ENCODE measurements at places on chromosomes 3 and 15.

DNA sequence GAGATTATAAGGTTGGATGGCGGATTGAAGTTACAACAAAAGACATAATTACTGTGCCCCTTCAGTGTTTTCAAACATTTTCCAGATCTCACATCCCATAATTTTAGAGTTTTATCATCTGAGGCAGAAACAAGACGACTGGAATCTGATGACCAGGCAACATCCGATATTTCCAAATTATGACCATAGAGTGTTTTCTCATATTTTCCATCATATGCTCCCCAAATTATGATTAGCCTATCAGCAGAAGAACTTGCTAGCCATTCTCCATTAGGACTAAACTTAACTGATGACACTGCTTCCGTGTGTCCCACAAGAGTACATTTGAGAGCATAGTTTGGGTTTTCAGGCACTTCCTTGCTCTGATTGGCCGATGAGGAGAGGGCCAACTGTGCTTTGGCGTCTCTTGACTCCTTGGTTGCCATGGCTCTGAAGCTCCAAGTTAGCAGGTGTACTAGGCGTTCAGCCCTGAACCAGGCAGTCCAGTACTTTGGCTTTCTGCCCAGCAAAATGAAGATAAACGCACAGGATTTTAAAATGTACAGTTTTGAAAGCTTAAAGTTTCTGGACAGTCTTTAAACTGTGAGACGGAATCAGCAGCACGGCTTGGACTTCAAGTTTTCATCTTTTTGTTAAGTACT is 638 bp downstream of the WDR5B start:
- no peak for DNase-seq

DNA sequence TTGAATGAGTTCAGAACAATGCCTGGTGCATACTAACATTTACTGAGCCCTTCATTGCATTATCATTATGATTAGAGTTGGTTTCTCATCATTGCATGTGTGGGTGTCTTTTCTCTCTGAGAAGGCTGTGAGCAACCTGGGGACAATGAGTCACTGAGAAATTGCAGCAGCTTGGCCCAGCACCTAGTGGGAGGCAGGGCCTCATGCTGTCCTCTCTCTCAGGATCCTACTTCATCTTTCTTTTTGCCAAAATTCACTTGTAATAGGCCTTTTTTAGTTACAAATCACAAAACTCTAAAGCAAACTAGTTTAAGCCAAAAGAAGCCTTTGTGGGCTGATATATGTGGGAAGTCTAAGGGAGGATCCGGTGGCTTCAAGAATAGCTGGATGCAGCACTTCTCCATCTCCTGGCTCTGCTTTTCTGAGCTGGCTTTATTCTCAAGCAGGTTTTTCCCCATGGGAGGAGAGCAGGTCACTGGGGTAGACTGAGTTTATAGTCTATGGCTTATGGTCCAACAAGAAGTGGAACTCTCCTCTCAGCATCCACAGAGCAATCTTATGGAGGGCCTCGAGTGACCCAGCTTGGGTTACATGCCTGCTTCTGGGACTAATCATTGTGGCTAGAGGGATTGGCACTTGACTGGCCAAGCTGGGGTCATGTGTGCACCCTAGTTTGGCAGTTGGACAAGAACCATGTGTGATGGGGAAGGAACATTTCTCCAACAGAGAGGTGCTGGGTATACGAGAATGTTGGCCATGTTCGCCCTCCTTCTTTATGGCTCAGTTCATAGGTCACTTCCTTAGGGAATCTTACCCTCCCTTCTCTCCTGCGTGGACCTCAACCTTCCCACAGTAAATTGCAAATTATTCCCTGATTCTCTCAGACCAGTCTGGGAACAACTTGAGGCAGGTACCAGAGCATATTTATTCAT is 8.7 kb upstream of the CAMK1 start:
- DNase-seq: no peak

GRCh38 chr3:312160-312733 is 115.7 kb downstream of the CHL1 start:
- no peak for DNase-seq

DNA sequence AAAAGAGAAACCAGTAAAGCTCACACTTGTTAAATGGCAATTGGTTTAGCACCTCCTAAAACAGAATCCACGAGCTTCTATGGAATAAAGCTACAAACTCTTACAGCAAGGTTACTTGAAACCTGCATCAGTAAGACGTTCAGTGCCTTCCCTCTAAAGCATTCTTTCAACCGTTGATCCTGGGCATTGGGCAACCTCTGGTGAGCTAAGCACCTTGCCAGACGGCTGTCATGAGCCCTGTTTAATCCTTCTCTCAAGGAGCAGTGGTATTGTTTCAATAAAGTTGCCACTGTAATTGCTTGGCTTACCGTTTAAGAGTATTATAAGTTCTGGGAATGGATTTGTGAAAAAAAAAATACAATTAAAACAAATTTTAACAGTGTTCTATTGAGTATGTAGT is 75.0 kb downstream of the COL8A1 start:
- DNase-seq: no peak

DNA sequence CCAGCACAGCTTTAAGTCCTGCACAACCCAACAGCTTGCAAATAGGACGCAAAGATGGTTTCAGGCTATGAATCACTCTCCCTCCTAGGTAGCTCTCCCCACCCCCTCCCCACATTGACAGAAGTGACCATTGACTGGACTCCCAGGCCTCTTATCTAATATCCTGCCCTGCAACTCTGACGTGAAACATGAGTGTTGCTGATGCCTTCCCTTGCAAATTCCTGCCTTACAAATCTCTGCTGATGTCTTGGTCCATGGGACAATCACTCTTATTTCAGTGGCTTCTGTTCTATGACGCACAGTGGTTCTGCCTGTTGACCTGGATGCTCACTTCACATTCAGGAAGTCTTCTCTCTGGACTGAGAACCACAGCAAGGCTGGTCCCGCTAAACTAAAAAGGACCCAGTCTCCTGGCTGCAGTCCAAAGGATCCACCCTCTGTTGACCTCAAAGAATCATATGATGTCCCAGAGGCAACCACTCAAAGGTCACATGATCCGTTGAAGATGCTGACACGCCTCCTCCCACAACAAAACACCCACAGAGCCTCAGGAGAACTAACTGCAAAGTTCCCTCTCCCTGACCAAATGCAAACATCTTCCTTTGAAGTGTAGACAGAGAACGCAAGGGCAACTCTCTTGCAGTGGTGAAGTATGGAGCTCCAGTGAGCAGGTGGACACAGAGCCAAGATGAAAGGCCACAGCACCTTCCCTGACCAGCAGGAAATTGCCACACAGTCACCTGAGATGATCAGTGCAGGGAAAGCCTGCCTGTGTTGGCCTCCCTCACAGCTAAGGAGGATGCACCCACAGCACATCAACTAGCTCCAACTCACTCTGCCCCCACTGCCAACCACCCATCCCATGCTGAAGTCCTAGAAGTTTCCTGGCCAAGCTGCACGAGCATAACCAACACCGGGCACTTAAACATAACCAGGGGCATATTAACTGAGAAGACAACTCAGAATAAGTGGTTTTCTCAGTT is 112.3 kb downstream of the ADAMTS17 start:
- DNase-seq: no peak

- no peak for DNase-seq
Observed at GRCh38 chr3:12436514-12437220, 47.6 kb upstream of the TSEN2 start.

Measured in brain pericyte (primary cell).